ENCODE measurements at places on chromosomes 5 and 9.

GRCh38 chr5:130111746-130112145 is 207.5 kb downstream of the CHSY3 start:
- no peaks in the 10 kb centered on the region for H3K36me3 ChIP-seq
- no peak for DNase-seq
- H3K4me3 ChIP-seq: no peak overlapping the region

- H3K27me3 ChIP-seq: no peaks in the 10 kb centered on the region
- H3K4me3 ChIP-seq: no peak overlapping the region
- H3K4me1 ChIP-seq: no peaks in the 10 kb centered on the region
Measured at GRCh38 chr9:114016629-114017423, 61.3 kb downstream of the AMBP start.

DNA sequence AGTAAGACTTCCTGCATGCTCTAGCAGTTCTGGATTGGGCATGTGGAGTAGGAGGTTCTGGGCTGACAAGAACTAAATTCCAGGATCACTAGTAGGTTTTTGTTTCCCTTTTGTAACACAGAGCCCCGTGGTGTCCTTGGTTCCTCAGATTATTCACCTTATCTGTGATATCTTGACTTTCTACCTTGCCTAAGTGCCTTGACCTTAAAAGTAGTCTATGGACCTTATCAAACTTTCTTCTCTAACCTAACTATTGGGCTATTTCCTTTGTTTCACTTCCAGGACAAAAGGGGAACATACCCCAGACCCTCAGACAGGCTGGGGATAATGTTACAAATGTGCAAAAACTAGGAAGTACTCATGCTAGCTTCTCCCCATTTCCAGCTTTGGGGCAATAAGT is 595.3 kb downstream of the PSAT1 start:
- no peak overlapping the region for H3K4me3 ChIP-seq
- H3K27me3 ChIP-seq: no peaks in the 10 kb centered on the region
- DNase-seq: no peak
- no peaks in the 10 kb centered on the region for H3K36me3 ChIP-seq
- no peaks in the 10 kb centered on the region for H3K4me1 ChIP-seq
- H3K27ac ChIP-seq: no peak overlapping the region

GRCh38 chr5:104606258-104606829 is 1043.8 kb upstream of the NUDT12 start:
- H3K27me3 ChIP-seq: no peaks in the 10 kb centered on the region
- no peak overlapping the region for H3K4me3 ChIP-seq
- no peaks in the 10 kb centered on the region for H3K4me1 ChIP-seq
- DNase-seq: no peak
- H3K27ac ChIP-seq: no peak overlapping the region

GRCh38 chr5:56053363-56053762 is 58.6 kb upstream of the IL6ST start:
- peaks cover 7% of the 10 kb centered on the region for H3K4me1 ChIP-seq
- DNase-seq: no peak
- no peaks in the 10 kb centered on the region for H3K36me3 ChIP-seq

All from gastrocnemius medialis (tissue), 4 donors.